ENCODE measurements at places on chromosomes 2 and 18. TPM values are rescaled to one million over a fixed set of nuclear protein-coding genes. Genes with fewer than 3 reads are reported as not detected.

DNA sequence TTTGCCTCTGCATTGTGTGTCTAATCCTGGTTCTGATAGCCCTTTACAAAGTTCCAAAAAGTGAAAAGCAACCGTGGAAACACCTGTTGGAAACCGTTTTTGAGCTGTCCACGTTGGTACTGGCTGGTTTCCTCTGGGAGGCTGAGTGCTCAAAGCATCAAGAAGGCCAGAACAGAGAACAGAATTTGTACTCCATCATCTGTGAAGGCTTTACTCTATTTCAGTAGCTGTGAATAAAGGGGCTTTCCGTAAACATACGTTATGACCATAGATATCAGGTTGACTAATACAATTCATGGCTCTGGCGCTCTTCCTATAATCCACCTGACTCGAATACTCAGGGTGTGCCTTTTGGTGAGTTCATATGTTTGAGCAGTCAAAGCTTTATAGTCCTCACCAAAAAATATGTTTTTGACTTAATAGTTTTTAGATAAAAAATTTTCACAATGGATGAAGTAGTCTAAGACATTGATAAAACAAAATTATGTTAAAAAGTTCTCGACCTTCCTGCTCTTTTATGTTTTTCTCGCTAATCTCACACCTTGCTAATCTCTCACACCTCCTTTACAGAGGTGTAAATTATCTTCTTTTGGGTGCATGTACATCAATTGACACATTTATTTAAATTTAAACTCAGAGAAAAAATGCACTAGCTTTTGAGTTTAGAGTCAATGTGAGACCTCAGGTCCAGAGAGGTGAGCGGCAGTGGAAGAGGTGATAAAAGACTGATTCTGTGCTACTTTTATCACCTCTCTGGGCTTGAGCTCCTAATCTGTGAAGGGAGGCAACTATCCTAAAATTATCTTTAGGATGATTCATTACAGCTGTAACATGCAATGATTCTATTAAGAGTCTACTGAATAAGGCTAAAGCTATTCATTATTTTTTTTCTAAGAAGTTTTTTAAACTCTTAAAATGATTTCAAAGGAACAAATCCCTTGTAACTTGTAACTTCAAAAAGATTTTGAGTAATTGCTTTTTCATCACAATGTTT, 65.3 kb downstream of the CXCR4 start:
- H3K27ac ChIP-seq = no peak overlapping the region
- no peaks in the 10 kb centered on the region for H3K27me3 ChIP-seq
- H3K4me1 ChIP-seq = no peaks in the 10 kb centered on the region
- DNase-seq = no peak

GRCh38 chr2:37679072-37679695, 7.7 kb upstream of the CDC42EP3 start:
- H3K36me3 ChIP-seq = no peaks in the 10 kb centered on the region
- H3K4me3 ChIP-seq = no peak overlapping the region
- no peak overlapping the region for H3K27ac ChIP-seq

GRCh38 chr2:86466306-86466705, 25.1 kb downstream of the KDM3A start:
- H3K27ac ChIP-seq = no peak overlapping the region
- no peak for DNase-seq
- H3K4me1 ChIP-seq = peaks cover 5% of the 10 kb centered on the region
- H3K36me3 ChIP-seq = peaks cover 96% of the 10 kb centered on the region
- no peaks in the 10 kb centered on the region for H3K27me3 ChIP-seq

TWIST2 gene
- total RNA-seq = 10.5 TPM

PSMA8 gene
- 1.3 TPM for total RNA-seq

- peaks cover 15% of the 10 kb centered on the region for H3K4me1 ChIP-seq
- no peak for DNase-seq
- H3K36me3 ChIP-seq = no peaks in the 10 kb centered on the region
- no peak overlapping the region for H3K27ac ChIP-seq
- no peaks in the 10 kb centered on the region for H3K27me3 ChIP-seq
- no peak overlapping the region for H3K4me3 ChIP-seq
Observed at GRCh38 chr2:112812318-112813267, 24.0 kb downstream of the IL1B start.

UBXN4 gene
- 61.6 TPM for total RNA-seq

CRYGC gene
- total RNA-seq = not detected

- DNase-seq = no peak
- no peaks in the 10 kb centered on the region for H3K4me1 ChIP-seq
- H3K27ac ChIP-seq = no peak overlapping the region
- no peak overlapping the region for H3K4me3 ChIP-seq
- no peaks in the 10 kb centered on the region for H3K36me3 ChIP-seq
Observed at GRCh38 chr2:89833116-89833779, 1141.8 kb downstream of the RPIA start.

WNT6 gene
- not detected for total RNA-seq

DNA sequence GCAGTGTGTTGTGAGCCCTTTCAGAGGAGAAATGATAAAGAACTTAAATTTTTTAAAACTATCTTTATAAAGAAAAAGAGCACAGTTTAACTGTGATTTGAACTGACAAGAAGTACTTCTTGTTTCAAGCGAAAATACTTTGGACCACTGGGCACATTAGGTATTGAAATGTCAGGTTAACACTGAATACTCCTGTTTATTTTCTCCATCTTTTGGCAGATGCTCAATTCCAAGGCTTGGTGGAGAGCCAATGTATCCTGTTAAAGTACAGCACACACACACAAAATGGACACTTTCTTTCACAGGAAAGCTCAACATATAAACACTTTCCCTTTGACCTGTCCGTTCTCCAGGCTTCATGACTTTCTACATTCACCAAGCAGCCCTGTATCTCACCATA, 32.6 kb upstream of the SP3 start:
- H3K4me3 ChIP-seq = no peak overlapping the region
- peaks cover 17% of the 10 kb centered on the region for H3K4me1 ChIP-seq
- H3K36me3 ChIP-seq = no peaks in the 10 kb centered on the region
- DNase-seq = no peak

DNA sequence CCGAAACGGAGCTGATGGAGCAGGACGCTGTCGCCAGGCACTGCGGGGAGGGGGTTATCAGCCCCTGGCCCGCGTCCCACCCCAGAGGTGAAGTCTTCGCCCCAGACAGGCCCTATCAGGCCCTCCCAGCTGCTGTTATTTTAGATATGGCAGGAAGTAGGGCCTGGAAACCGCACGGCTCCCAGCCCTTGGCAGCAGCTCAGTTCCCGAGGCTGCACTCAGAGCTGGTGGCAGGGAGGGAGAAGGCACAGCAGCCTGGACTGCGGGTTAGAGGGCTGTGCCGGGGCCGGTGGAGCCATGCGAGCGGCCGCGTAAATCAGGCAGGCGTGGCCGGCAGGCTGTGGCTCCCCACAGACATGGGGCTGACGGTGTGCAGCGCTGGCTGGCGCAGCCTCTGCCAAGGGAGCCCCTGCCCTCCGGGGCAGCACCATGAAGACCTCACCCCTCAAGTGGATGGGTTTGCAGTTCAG, 111.4 kb downstream of the NFATC1 start:
- peaks cover 32% of the 10 kb centered on the region for H3K4me1 ChIP-seq
- DNase-seq = peak; percentile 41
- peak overlapping the region; percentile 47 for H3K4me3 ChIP-seq
- no peaks in the 10 kb centered on the region for H3K27me3 ChIP-seq

DNA sequence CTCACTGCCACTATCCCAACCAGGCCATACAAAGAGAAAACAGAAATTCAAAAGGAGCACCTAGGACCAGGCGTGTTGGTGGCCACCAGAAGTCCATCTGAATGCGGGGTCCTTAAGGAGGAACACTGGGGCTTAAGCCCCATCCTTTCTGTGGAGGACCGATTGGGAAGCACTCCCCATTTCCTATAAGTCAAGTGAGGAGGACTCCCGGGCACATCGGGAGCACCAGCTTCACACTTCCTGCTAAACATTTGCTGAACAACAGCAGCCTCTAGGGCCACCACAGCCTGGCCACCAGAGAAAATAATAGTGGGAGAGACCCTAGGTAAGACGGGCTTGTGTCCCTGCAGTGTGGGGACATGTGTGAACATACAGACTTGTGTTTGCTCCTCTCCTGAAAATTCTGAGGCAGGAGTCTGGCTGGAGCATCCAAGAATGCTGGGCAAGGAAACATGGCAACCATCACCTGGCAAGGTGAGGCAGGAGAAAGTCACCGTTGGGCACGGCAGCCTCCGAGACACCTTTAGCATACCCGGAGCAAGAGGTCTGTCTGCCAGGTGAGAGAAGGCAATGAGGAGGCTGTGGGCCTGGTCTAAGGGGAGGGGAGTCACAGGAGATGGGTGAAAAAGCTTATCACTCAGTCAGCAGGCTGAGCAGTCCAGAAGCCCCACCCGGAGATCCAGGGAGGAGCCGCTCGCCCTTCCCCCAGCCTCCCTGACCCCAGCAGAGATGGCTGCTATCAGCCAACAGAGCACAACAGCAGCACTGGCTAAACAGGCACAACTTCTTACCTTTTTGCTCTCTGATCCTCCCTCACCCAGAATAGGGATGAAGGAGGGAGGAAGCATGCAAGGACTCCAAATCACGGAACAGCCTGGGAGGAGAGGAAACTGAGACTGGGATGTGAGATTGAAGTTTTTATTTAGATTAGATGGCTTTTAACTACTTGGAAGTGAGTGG, 282.3 kb downstream of the EIPR1 start:
- no peaks in the 10 kb centered on the region for H3K36me3 ChIP-seq
- no peak overlapping the region for H3K4me3 ChIP-seq

GRCh38 chr18:66344227-66344626, 259.7 kb downstream of the CDH19 start:
- no peak overlapping the region for H3K4me3 ChIP-seq
- no peaks in the 10 kb centered on the region for H3K27me3 ChIP-seq
- no peaks in the 10 kb centered on the region for H3K36me3 ChIP-seq
- no peaks in the 10 kb centered on the region for H3K4me1 ChIP-seq
- peak; percentile 53 for DNase-seq
- no peak overlapping the region for H3K27ac ChIP-seq

- no peak overlapping the region for H3K27ac ChIP-seq
- no peak overlapping the region for H3K4me3 ChIP-seq
- no peaks in the 10 kb centered on the region for H3K4me1 ChIP-seq
- H3K27me3 ChIP-seq = no peaks in the 10 kb centered on the region
- H3K36me3 ChIP-seq = no peaks in the 10 kb centered on the region
- DNase-seq = no peak
Observed at GRCh38 chr2:51612387-51612786, 580.5 kb upstream of the NRXN1 start.

DUSP2 gene
- total RNA-seq = 11.4 TPM

DNA sequence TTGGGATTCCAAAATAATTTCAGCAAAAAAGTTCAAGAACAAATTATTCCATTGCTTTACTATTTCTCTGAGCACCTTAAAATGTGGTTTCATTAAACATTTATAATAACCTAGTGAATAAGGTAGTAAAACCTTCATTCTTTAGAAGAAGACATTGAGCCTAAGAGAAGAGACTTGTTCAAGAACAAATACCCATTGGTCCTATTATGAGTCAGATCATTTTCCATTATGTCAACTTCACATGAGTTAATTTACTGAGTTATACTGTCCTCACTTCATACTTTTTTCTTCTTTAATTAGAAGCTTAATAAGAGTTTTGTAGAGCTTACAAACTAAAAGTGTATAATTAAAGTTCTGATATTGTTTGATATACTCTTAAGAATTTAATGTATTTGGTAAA, 5.5 kb downstream of the ANKRD62 start:
- DNase-seq = no peak
- H3K27ac ChIP-seq = no peak overlapping the region
- H3K4me3 ChIP-seq = no peak overlapping the region
- no peaks in the 10 kb centered on the region for H3K4me1 ChIP-seq
- H3K36me3 ChIP-seq = no peaks in the 10 kb centered on the region
- no peaks in the 10 kb centered on the region for H3K27me3 ChIP-seq

- no peak overlapping the region for H3K27ac ChIP-seq
- H3K4me1 ChIP-seq = peaks cover 35% of the 10 kb centered on the region
- H3K36me3 ChIP-seq = no peaks in the 10 kb centered on the region
- H3K27me3 ChIP-seq = no peaks in the 10 kb centered on the region
Observed at GRCh38 chr2:207260947-207261346, 95.2 kb upstream of the KLF7 start.

TMEM247 gene
- not detected for total RNA-seq

DNA sequence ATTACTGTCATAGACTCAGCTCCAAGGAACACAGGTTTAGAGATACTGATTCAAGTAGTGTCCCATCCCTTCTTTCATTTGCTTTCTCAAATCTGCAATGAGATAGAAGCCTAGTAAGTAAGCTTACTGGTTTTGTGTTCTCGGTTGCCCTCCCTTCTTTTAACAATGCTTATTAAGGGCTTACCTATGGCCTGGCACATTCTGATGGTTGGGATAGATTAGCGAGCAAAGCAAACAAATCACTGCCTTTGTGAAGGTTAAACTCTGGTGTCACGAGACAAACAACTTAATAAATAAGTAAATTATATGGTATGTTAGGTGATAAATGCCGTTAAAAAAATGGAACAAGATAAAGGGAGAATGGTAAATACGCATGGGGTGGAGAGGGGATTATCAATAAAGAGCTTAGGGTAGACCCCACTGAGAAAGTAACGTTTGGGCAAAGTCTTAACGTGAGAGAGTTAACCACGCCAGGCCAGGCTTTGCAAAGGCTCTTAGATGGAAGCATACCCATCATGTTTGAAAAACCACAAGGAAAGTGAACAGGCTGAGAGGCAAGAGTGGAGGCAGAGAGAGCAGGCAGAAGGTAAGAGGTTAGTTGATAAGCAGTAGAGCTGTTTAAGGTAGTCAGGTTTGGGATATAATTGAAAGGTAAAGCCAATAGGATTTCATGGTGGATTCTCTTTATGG, 31.0 kb downstream of the EIF2AK3 start:
- no peak for DNase-seq
- no peaks in the 10 kb centered on the region for H3K36me3 ChIP-seq
- no peak overlapping the region for H3K27ac ChIP-seq
- H3K27me3 ChIP-seq = no peaks in the 10 kb centered on the region
- no peak overlapping the region for H3K4me3 ChIP-seq

GRCh38 chr2:46053564-46053963, 243.6 kb upstream of the EPAS1 start:
- no peak for DNase-seq
- no peak overlapping the region for H3K27ac ChIP-seq

DNA sequence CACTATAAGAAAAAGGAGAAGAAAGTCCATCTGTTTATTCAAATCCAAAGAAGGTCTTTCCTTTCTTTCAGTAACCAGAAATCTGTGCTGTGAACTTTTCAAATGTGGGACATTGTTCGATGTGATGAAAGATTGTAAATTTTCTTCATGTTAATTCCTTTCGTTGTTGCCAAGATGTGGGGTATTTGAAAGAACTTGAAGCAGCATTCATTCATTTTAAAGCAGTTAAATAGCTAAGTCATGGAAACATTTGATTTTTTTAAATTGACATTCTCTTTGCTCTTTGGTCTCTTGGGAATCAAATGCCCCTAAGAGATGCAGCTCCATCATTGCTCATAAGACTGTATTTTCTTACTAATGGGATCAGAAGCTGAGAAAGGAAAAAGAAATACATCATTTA, 93.7 kb upstream of the EHBP1 start:
- H3K36me3 ChIP-seq = no peaks in the 10 kb centered on the region
- no peak overlapping the region for H3K27ac ChIP-seq
- no peak overlapping the region for H3K4me3 ChIP-seq
- no peaks in the 10 kb centered on the region for H3K4me1 ChIP-seq
- no peaks in the 10 kb centered on the region for H3K27me3 ChIP-seq

CHRND gene
- not detected for total RNA-seq

GRCh38 chr2:230939066-230939591, 14.1 kb upstream of the GPR55 start:
- no peak overlapping the region for H3K27ac ChIP-seq
- DNase-seq = no peak
- H3K4me1 ChIP-seq = no peaks in the 10 kb centered on the region
- H3K27me3 ChIP-seq = no peaks in the 10 kb centered on the region

CAPN14 gene
- total RNA-seq = 1.0 TPM

All from upper lobe of left lung (tissue), 6 donors.